Stimulated activated CD4-positive, alpha-beta T cell treated with anti-CD3 and anti-CD28 coated beads, Interleukin-1b, Interleukin-23, amount 100 ng/mL, for 4 hours (primary cell): ENCODE measurements at places on chromosomes 11 and 22.

DNA sequence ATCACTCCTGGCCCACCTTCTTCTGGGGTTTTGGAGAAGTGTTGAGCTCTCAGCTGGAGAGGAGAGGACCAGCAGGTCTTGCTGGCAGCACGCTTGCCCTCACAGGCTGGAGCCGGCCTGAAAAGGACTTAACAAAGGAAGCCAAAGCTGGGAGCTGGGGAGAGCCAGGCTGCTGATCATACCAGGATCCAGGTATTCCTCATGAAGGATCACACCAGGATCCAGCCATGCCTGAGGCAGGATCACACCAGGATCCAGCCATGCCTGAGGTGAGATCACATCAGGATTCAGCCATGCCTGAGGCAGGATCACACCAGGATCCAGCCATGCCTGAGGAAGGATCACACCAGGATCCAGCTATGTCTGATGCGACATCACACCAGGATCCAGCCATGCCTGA lies 17.0 kb downstream of the MRGPRD start:
- no peak for DNase-seq

GRCh38 chr22:19955241-19956128 lies 13.9 kb upstream of the TXNRD2 start:
- no peak for DNase-seq

GRCh38 chr22:43798492-43798891 lies 13.6 kb downstream of the EFCAB6 start:
- DNase-seq = no peak

DNA sequence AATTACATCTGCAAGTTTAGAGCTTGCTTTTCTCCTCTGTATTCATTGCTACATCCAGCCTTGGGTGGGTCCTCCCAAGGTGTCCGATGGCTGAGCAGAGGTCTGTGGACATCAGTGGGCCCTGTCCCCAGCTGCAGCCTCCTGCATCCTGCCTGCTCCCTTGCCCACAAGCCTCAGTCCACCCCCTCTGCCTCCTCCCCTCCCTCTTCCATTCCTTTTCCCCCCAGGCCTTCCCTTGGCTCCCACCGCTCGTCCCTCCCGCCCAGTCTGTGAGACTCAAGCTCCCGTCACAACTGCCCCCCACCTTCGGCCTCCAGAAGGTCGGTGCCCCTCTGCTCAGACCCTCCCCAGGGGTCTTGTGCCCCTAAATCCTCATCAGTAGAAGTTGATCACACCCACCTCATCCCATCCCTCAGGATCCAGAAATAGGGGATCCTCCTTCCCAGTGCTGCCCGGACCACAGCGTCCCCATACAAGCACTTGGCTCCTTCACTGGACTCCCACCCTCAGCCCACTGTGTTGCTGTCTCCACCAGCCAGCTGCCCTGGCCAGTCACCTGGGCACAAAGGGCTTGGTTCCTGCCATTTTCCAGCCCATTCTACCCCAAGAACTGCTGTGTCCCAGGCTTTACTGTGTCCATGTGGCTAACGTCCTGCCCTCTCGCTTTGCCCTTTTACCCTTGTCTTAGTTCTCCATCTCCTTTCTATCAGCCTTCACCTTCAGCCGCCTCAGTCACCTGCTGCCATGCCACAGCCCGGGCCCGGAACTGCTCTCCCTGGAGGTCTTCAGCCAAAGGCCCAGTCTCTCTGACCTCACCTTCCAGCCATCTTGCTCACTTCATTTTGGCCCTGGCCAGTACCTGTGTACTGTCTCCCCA lies 2.2 kb upstream of the OMP start:
- DNase-seq = no peak

DNA sequence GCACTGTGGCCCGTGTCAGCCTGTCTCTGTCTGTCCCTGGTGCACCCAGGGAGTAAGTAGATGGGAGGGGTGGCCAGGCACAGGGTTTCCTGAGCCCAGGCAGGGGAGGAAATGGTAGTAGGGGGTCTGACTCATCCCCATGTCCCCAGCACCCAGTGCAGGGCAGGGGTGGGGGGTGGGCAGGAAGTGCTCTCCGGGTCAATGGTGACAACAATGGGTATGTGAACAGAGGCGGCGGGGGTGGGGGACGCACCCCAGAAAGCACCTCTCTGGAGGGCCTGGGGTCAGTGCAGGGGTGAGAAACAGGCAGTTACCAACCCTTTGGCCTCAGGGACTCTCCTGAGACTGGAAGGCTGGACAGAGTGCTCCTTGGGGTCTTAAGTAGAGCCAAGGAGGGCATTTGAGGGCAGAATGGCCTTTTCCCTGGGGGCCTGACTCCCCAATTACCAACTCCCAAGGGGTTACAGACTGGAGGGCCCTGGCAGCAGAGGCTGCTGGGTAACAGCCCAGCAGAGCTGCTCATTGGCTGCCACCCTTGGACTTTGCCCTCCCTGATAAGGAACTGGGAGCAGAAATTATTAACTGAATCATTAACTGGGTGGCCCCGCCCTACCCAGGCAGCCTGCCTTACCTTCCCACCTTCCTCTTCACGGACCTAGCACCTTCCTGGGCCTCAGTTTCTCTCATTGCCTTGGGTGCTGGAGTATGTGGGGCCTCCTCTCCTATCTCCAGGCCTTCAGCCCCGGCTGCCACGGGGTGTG lies 4.2 kb downstream of the MYRF start:
- DNase-seq = no peak

DNA sequence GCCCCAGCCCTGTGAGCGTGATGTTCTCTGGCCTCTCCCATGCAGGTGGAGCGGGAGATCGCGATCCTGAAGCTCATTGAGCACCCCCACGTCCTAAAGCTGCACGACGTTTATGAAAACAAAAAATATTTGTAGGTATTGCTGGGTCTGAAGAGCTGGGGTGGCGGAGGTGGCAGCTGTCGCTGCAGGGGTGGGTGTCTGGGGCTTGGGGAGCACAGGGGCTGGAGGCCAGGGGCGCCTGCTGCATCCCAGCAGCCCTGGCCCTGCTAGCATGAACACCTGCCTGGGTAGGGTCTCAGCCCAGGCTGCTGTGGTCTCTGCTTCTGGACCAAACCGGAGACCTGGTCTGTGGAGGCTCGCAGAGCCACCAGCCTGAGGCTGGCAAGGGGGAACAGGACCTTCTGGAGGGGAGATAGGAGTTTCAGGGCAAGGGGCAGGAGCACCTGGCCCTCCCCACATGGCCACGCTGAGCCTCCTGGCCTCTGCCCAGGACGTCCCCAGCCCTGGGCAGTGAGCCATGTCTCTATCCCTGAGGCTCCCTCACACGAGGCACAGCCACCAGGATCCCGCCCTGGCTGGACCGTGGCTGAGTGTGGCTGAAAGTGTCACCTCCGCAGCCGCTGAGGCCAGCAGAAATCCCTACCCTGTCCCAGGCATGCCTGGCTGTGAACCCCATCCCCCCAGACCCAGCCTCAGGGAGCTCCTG lies 48.2 kb downstream of the MOB2 start:
- DNase-seq = no peak

DNA sequence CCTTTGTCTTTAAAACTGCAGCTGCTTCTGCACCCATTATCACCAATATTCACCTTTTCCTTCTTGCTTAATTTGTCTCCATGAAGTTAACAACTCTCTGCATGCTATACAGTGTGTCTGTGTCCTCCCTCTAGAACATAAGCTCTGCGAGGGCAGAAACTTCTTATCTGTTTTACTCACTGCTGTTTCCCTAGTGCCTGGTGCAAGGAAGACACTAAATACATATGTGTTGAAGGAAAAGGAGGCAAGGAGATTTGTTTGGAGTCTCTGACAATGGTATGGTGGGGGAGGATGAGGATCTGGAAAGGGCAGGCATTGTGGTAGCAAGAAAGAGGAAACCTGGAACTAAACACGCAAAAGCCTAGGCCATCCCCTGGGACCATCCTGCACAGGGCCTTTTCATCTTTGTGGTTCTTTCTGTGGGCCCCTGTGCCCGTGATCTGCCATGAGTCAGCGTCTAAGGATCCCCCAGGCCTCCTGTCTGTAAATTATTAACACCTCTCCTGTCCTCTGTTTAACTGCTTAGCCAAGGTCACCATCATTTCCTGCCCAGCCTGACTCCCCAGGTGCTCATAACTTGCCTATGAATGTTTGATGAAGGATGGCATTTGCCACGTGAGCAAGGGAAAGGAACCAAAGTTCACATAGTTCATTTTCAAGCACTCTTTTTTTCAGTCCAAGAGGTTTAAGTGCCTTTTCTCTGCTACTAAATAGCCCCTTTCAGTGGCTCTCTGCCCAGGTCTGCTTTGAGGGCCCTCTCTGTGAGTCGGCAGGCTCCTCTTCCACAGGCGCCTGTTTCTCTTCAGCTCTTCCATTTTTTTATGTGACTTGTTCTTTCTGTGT lies 131.1 kb downstream of the RASSF10 start:
- no peak for DNase-seq

DNA sequence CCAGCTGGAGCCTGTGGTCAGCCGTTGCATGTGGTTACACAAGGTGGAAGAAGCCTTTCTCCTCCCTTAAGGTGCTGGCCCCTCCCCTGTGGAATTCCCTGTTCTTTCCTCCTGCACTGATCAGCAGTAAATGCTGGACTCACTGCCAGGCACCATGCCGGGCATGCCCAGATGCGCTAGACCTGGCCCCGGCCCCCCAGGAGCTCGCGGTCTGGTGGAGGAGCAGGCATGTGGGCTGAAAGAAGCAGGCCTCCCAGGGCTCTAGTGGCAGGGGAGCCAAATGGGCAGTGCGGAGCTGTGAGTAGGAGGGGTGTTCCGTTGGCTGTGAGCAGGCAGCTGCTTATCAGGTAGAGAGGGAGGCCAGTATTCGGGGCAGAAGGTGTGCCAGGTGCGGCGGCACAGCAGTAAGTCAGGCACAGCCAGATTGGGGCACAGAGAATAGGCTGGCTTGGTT lies 10.2 kb downstream of the DGKZ start:
- no peak for DNase-seq

DNA sequence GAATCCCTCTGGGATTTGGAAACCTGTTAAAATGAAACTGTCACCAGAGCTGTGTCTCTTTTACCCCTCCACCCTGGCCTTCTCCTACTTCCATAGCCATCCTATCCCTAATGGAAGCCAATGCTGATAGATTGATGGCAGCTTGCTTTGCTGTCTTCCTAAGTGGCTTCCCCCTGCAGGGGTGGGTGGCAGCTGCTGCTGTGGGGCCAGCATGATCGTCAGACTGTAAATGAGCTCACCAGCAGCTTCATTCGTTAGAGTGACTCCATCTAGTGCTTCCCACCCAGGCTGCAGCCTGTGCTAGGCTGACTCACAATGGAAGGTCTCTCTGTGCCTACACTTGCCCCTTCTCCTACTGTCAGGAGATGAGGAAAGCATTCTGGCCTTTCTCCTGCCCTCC lies 311.0 kb downstream of the BUD13 start:
- no peak for DNase-seq
